ENCODE measurements at places on chromosomes 16 and 17.
A peak's percentile ranks its signal among the peaks of the same experiment; 100 is the strongest.

GRCh38 chr17:65941356-65941899, 250.5 kb downstream of the CEP112 start:
- no peak for DNase-seq

GRCh38 chr17:76868669-76869495, 678 bp downstream of the MGAT5B start:
- DNase-seq = no peak

DNA sequence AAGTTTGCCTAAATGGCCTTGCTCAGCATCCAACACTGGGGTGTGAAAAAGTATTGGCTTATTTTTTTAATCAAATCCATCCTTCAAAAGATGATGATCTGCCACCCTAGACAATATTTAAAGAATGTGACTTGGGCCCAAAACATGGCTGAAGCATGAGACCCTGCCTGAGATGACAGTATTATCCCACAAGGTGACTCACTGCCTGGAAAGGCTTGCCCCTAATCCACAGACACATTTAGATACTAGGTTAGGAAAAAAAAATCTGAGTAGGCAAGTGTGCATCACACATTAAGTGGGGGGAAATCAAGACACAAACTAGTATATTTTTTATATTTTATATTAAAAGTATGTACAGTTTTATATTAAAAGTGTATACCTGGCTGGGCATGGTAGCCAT, 38.4 kb downstream of the TOM1L2 start:
- DNase-seq = no peak

DNA sequence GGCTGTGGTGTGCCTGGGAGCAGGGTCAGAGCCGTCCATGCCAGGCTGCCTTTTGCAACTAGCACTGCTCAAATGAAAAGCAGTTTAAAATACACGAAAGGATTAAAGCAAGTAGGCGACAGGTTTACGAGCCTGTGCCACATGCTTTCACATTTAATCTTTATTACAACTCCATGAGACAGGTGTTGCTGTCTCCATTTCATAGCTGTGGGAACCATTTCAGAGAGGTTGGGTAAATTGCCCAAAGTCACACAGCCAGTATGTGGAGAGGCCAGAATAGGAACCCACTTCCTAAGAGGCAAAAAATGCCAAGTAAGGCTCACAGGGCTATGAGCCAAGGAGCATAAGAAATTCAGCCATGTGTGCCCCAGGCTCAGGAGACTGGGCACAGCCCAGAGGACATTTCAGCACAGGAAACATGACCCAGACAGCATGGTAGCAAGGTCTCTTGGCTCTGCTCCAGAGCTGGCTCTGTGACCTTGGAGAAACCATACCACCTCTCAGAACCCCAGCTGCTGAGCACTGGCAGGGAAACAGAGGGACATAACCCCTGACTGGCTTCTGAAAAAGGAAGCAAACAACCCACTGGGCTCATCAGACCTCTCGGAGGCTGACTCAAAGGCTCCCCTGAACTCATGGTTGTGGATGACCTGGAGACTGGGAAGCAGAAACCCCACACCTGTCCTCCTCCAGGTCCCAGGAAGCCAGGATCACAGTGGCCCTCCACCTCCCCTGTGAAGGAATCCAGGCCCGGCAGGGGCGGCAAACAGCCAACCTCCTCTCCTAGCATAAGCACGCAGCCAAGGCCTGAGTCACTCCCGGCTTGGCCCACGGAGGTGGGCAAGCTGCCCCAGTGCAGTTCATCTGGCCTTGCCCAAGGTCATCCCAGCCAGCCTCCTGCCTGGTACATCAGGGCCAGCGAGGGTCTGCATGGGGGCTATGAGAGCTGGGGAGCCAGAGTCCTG, 40.3 kb upstream of the MRPS23 start:
- no peak for DNase-seq

DNA sequence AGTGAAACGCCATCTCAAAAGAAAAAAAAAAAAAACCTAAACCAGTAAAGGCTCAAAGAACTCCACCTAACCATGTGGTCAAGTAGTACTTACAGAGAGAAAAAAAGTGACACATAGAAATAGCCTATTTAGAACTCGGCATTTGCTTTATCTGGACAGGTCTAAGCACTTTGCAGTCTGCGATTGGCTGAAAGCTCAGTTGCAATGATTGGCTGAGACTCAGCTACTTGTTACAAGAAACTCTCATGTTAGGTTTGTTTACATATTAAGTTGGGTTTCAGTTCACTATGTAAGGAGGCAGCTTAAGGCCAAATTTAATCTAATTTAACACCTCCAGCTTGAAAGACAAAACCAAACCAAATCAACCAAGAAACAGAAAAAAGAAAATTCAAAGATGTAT, 19.1 kb downstream of the ABCC3 start:
- no peak for DNase-seq

DNA sequence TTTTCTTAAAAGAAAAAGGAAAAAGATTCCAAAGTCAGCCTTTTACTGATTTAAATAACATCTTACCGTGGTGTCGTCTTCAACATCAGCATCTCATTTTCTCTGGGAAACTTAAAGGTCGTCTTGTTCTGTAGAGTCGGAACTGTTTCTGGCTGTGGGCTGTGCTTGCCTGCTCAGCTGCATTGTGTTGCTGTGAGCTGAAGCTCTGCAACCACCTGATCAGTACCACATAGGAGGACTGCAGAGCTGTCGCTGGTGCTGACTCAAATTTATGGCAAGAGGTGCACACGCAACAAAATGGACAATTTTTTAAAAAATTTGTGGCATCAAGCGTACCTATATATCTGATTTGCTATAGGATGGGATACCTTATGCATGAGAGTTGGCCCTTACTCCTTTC, at the start of gene OMG:
Gene OMG (minus strand): TSS at position 150 of the 400 bp plus-strand sequence. CDS start 908 bp downstream, outside the sequence.
- no peak for DNase-seq

DNA sequence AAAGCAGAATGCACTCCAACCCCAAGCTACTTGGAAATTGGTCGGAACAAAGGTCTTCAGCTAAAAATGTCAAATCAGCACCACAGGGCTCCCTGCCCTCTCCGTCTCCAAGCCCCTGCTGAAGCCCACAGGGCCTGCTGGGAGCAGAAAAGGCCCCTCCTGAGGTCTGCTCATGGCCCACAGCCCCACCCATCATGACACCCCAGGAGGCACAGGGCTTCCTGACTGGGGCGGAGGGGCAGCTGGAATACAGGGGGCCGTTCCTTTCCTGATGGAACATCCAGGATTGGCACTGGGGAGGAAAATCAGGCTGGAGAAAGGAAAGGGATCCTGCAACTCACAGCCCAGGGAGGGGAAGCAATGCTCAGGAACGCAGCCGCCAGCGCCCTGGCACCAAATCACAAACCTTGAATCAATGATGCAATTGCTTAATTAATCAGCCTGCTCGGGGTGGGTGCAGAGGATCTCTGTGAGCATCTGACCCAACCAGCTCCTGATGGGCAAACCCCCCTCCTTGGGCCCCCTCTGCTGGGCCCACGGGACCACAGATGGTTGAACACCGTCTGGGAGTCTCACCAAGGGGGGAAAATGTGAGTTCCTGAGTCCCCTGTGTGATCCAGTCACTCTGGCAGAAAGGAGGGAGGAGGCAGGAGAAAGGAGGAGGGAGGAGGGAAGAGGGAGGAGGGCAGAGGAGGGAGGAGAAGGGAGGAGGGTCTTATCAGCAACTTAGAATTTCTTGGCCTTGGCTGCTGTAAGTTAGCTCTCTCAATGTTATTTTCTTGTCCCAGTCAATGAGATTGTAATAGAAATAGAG, 155.5 kb downstream of the ZNF423 start:
- no peak for DNase-seq

GRCh38 chr17:42199416-42200011, 5.2 kb upstream of the GHDC start:
- DNase-seq = no peak

DNA sequence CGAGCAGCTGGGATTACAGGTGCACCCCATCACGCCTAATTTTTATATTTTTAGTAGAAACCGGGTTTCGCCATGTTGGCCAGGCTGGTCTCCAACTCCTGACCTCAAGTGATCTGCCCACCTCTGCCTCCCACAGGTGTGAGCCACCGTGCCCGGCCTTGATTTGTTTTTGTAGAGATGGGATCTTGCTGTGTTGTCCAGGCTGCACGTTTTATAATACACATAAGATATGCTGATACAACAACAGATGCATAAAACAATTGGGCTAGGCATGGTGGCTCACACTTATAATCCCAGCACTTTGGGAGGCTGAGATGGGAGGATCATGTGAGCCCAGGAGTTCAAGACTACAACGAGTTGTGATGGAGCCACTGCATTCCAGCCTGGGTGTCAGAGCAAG, 6.0 kb downstream of the USP36 start:
- DNase-seq = no peak

GRCh38 chr17:34351096-34351495, 5.2 kb upstream of the CCL13 start:
- no peak for DNase-seq

GRCh38 chr17:32826076-32826475, 50.8 kb downstream of the MYO1D start:
- no peak for DNase-seq

DNA sequence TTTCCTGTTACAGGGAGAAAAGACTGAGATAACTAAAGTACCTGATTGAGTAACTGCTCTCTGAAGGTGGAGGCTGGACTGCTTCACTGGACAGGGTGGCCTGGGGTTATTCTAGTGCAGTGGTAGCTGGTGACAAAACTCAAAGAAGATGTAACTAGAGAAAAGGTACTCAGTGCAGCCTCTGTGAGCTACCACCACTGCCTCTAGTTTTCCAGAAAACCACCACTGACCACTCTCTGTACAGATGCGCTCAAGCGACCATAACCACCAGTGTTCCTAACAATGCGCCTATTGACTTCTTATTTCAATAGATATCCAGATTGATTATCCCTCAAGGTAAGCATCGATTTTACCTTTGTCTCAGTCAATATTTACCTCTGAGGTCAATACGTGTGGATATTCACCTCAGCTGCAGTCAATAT, 492.2 kb downstream of the WWOX start:
- no peak for DNase-seq

DNA sequence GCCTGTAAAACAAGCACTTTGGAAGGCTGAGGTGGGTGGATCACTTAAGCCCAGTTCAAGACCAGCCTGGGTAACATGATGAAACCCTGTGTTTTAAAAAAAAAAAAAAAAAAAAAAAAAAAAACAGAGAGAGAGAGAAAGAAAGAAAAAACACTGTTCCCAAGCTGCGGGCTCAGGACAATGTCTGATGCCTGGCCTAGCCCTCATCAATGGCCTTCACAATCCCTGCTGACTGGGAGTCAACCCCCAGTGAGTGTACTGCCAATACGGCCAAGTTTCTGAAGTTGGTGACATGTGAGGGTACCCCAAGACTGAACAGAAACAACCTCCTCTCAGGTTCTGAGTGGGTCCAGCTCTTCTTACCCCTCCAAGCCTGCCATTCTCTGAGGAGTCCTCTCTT, 116.5 kb downstream of the ZNF778 start:
- DNase-seq = no peak

DNA sequence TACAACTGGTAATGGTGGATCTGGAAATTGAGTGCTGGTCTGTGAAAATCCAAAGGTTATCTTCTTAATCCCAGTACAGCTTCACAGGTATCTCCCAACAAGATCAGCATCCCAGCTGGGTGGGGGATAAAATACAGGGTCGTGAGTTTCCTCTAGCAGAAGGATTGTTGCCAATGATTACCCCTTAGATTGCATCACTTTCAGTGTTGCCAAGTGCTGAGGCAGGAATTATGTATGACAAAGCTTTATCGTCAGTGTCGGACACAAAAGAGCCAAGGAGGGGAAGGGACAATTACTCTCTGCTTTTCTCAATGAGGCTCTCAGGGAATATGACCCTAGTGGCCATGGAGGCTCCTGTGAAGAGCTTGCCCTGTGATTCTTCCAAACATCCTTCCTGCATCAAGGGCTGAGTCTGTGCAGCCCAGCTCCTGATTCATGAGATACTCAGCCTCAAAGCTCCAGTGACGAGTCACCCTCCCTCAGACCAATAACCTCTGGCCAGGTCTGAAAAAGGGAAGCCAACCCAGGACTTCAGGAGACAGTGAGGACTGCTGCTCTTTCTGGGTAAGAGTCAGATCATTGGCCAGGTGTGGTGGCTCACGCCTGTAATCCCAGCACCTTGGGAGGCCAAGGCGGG, 15.0 kb downstream of the OR1F1 start:
- no peak for DNase-seq

- DNase-seq = no peak
These were observed 13.1 kb downstream of the ZSCAN10 start for GRCh38 chr16:3085868-3086595.

DNA sequence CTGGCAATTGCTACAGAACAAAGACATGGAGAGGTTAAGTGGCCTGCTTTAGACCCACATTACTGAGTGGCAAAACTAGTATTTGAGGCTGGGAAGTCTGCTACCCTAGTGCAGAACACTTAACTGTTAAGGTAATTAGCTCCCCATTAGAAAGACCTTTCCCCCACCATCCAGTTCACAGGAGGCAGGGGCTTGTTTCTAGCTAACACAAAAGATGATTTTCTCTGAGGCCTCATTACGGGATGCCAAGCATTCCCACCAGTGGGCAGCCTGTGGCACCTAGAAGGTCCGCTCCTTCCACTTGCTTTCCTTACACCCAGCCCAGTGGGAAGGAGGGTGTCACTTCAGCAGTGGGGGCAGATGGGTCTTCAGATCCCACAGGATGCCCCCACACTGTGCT, 99.1 kb downstream of the RBFOX1 start:
- no peak for DNase-seq

DNA sequence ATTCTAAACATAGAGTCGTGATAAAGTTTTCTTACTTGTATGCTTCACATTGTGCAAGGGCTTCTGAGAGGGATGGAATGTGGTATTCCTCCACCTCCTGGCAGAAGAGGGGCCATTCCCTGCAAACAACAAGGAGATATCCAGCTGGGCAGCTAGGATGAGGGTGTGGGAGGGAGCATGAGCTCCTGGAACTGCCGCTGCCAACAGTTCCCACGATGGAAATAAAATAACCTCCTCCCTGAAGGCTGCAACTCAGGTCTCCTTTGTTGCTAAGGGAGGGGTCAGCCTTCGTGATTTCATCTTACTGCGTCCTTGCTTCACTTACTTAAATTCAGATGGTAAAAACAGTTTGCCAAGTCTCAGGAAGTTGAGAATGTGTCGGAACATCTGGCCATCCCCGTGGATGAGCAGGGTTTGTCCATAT, 15.6 kb downstream of the PLEKHG4 start:
- no peak for DNase-seq

- DNase-seq = peak; percentile 57
These were observed 11.2 kb downstream of the MRPL27 start for GRCh38 chr17:50361561-50362480.

GRCh38 chr16:3388325-3388724, 12.5 kb downstream of the ZSCAN32 start:
- DNase-seq = no peak

GRCh38 chr17:18262641-18263040, 2.2 kb downstream of the MIEF2 start:
- DNase-seq = no peak

GRCh38 chr16:49587511-49587910, 213.9 kb downstream of the C16orf78 start:
- no peak for DNase-seq

DNA sequence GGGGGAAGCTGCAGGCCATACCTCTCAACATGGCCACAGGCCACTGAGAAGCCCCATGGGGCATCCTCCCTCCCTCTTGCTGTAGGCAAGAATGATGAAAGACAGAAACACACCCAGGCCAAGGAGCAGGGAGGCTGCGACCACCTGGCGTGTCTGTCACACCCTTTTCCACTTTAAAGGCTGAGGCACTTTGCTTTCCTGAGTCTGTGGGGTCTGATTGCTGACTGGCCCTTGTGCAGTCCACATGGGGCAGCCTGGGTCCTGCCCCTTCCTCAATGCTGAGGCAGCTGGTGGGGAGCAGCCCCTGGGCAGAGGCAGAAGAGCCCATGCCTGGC, 8.7 kb downstream of the TMEM204 start:
- no peak for DNase-seq

- no peak for DNase-seq
These were observed 45.3 kb downstream of the GLG1 start for GRCh38 chr16:74561626-74562025.

GRCh38 chr16:54939510-54940278, 9.0 kb downstream of the IRX5 start:
- DNase-seq = no peak
